ENCODE measurements at places on chromosomes 1 and 21.

DNA sequence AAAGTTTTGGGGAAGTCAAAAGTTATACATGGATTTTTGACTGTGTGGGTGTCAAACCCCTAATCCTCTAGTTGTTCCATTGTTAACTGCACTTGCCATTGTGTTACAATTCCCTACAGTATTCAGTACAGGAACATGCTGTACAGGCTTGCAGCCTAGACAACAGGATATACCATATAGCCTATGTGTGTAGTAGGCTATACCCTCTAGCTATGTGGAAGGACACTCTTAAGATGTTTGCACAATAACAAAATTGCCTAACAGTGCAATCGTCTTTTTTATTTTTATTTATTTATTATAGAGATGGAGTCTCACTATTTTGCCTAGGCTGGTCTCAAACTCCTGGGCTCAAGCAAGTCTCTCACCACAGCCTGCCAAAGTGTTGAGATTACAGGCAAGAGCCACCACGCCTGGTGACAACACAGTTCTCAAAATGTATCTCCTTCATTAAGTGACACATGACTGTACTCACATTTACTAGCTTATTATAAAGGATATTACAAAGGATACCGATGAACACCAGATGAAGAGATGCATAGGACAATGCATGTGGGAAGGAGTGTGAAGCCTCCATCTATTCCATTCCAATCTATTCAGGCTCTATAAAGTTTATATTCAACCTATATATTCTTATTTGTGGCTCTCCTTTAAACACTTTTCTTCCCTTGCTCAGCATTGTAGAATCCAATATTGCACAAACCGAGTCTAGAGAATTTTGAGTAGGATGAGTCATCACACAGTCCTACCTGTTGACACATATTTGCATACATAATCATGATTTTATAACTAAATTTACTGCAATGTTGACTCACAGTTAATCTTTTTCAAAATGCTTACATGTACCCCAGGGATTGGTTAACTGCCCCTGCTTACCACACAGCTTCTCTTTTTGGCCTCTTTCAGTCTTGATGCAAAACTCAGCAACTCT is 28.4 kb upstream of the CEP350 start:
- DNase-seq = no peak

GRCh38 chr1:23356471-23357137 is 12.5 kb upstream of the HNRNPR start:
- DNase-seq = no peak

GRCh38 chr1:61332796-61333195 is 250.4 kb downstream of the NFIA start:
- DNase-seq = no peak

DNA sequence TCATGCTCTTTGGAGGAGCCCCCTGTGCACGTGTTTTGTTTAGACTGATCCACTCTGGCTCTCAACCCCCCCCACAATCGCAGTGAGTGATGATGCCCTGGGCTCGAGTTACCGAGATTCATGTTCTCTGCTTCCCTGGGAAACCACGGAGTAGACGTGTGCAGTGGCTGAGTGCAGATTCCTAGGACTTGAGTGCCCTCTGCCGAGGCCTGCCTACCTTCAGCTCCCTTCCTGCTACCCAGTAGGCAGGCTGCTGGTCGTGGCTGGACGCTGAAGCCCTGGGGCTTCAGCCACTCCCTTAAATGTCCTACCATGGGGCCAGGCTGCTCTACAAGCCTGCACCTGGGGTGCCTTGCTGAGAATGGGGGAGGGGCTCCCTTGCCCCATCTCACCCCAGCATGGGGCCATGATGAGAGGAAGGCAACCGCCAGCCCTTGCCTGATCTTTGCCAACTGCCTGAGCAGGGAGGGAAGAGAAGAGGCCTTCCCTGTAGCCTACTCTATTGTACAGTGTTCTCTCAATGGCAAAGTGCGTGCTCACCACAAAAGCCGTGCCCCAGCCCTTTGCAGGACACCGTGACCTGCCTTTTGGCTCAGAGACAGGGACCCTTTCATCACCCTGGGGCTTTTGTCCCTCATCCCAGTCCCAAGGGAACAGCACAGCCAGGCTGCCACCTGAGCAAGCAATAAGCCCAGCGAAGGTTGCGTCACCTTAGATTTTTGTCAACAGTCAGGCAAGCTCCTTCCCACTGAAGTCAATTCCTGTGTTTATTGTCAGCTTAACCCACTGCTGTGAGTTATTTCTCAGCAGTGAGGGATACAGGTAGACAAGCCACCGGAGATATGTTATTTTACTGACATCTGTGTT is 4.1 kb upstream of the GRIK3 start:
- DNase-seq = no peak
